ENCODE measurements at places on chromosomes 6 and 20.

DNA sequence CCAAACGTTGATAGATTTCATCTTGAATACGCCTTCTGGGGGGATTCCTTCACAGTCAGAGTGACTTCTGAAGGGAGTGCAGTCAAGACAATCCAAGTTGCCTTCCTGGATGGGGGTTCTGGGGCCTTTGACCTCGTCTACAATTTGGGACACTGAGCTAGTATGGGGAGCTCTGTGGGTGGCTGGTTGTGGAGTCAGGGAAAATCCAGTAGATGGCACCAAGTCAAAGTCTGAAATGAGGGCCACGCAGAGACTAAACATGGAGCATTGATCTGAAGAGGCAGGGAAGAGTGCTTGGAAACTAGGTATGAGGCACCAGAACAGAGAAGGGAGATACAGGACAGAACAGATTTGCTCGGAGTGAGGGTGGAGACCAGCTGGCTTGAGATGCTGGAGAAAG is 43.6 kb upstream of the CCN6 start:
- DNase-seq = no peak

GRCh38 chr20:3702611-3703391 is 9.6 kb downstream of the SIGLEC1 start:
- DNase-seq = no peak

GRCh38 chr6:74749211-74750147 is 456.4 kb downstream of the COL12A1 start:
- DNase-seq = no peak

DNA sequence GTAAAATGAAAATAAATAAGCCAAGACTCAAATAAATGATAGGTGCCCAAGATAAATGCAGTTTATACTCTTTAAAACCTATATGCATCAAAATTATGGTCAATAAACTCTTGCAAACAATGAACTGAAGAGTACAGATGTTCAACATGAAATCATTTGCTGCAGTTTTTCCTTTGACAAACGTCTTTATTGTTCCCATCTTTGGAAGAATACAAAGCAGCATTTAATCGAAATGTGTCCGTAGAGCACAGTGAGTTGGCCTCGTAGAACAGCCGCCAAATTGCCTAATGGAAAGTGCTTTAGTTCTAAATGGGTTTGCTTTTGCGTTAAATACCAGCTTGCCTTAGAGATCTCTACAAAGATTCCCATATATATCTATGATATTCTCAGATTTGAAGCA is 447.4 kb downstream of the PKHD1 start:
- DNase-seq = no peak

DNA sequence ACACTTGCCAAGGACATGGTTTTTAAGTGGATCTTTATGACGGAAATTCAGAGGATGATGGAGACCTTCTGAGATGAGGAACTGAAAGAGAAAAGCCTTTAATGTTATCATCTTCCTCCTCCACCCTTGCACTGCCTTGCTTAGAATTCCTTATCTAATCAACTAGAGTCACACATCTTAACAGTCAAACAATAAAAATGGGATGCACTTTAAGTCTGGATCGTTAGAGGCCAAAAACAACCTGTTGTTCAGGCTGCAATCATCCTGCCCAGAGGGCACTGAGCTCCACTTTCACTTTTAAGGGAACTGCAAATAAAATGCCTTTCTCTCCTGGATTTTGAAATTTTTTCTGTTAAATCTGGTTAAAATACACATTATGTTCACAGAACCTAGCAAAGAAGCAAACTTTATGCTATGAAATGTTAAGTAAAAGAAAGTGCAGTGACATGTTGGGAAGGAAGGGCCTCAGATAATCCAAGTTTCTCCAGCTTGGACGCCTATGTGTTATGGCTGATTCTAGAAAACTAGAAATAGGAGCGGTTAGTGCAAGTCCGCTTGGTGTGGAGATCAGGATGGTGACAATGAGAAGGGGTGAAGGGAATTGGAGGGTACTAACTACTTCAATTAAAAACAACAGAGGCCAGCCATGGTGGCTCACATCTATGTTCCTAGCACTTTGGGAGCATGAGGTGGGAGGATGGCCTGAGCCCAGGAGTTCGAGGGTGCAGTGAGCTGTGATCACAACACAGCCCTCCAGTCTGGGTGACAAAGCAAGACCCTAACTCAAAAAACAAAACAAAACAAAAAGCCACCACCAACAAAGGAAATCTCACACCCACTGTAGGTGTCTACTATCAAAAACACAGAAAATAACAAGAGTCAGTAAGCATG is 66.4 kb upstream of the KIF13A start:
- no peak for DNase-seq

- no peak for DNase-seq
Observed at GRCh38 chr6:39217177-39217864, 12.0 kb downstream of the KCNK5 start.
